ENCODE measurements at places on chromosomes 6 and 20.

DNA sequence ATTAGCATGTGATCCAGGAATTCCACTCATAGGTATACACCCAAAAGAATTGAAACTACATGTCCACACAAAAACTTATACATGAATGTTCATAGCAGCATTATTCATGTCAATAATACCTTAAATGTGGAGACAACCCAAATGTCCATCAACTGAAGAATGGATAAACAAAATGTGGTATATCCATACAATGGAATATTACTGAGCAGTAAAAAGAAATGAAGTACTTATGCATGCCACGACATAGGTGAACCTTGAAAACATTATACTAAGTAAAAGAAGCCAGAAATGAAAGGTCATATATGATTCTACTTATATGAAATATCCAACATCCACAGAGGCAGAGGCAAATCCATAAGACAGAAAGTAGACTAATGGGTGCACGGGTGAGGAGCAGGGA is 159.9 kb downstream of the UNC5CL start:
- no peak for DNase-seq

DNA sequence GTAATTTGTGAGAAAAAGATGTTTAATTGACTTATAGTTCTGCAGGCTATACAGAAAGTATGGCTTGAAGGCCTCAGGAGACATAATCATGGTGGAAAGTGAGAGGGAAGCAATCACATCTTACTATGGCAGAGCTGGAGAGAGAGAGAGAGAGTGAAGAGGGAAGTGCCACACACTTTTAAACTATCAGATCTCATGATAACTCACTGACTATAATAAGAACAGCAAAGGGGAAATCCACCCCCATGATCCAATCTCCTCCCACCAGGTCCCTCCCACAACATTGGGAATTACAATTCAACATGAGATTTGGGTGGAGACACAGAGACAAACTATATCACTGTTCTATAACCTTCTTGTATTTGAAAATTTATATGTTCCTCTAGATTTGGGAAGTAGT is 117.2 kb upstream of the BMP5 start:
- no peak for DNase-seq

DNA sequence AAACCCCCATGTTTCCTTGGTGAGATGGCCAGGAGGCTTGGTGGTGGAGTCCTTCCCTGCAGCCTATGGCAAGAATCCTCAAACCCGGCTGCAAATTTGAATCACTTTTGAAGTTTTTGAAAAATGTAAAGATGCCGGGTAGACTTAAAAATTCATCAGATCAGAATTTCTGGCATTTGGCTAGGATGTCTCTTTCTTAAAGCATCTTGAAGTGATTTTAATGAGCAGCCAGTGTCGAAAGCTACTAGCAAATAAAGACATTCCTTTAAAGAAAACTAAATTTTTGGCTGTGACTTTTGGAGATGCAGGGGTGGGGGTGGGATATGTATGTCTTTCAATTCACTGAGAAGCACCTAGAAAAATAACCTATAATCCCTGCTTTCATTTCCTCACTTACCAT is 25.6 kb upstream of the NOX3 start:
- DNase-seq: no peak

DNA sequence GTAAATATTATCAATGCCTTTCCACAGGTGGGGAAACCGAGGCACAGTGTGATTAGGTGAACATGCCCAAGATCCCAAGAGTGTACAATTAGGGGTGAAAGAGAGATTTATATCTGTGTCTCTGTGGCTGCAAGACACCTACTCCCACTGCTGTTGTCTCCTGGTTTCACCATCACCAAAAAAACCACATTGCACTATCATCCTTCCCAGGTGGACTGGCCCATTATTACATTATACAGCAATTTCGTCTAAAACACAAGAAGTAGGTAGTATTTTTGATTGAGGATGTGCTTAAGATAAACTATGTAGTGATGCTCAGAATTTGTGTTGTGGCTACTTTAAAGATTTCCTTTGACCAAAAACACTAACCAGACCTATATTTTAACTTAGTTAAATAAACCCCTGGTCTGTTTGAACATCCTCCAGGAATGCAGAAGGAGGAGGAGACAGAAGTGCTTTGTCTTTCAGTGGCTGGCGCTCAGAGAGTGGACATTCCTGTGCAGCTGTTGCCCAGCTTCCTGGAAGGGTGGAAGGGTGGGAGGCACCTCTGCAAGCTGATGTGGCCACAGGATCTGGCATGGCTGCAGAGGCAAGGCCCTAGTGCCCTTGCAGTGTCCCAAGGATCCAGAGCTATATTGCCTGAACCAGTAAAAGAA is 23.8 kb downstream of the DCBLD1 start:
- DNase-seq: no peak

- peak; percentile 5 for DNase-seq
Observed at GRCh38 chr6:161273274-161273751, 548 bp downstream of the AGPAT4 start.

DNA sequence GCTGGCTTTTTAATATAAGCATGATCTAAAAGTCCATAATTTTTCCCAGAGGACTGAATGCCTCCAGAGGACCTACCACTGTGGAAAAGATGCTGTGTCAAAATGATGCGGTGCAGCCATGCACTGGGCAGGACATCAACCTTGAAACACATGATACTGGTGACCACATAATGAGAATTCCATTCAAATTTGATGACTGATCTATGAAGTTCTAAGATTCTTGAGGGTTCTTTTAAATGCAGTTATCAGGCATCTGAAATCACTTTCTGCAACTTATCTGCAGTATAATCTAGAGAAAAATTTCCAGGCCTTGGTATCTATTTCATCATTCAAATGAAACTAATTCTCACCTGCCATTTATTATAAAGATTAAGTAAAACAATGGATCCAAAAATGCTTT is 15.0 kb upstream of the MARCKS start:
- no peak for DNase-seq

DNA sequence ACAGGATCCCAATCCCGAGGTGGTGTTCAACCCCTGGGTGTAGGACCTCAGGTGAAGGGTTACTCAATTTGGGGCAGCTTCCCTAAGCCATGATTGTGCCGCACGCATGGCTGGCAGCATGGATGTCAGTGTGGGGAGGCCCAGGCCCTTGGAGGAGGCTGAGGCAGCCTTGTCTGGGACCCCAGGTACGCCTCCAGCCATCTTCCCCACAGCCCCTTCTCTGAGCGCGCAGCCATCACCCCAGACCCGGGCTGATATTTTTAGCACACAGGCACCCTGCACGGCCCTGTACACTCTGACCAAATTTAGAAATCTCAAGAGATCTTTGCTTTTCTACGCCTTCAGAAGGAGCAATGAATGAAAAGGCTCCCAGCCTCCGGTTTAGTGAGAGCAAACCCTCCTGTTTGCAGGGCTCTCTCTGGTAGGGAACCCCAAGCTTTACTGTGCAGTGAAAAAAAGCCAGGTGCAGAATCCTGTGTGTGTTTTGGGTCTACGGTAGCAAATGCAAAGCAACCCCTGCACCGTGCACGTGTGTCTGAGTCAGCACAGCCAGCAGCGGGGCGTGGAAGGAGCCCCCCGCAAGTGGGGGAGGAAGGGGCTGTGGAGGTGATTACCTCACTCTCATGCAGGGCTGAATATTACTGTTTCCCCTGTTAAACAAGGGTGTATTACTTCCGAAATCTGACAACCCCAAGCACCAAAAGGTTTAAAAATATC is 44.3 kb downstream of the CTCFL start:
- no peak for DNase-seq

- DNase-seq: no peak
Observed at GRCh38 chr6:145241721-145242120, 493.6 kb downstream of the EPM2A start.

- DNase-seq: no peak
Observed at GRCh38 chr6:13355999-13356785, 27.9 kb upstream of the TBC1D7 start.

DNA sequence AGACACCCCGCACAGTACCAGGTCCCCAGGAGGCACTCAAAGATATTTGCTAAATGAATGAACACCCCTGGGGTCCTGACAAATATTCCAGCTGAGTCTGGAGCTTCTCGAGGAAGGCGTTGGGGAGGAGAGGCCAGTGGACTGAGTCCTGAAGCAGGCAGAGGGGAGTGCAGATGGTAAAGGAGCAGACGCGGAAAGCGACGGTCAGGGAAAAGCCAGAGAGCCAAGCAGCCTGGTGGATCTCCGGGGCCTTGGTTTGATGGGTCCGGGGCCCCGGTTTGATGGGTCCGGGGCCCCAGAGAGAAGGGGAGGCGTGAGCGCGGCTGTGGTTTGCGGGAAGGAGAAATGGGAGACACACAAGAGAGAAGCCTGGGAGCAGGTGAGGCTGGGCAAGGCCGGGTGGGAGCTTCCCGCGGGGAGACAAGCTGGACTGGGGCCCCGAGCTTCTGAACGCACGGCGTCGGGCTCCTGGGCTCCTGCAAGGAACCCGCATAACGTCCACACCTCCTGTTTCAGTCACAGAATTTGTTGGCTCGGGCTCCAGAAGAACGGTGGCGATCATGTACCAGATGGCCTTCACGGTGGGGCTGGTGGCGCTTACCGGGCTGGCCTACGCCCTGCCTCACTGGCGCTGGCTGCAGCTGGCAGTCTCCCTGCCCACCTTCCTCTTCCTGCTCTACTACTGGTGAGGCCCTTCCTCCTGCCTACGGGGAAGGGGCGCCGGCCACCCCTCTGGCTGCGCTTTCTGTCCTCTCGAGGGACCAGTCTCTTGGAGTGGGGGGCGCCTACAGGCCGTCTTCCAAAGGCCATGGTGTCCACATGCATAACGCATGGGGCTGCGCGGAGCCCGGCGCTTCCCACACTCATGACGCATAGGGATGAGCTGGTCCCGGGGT is 12.1 kb downstream of the SLC22A1 start:
- DNase-seq: no peak

- no peak for DNase-seq
Observed at GRCh38 chr6:3422435-3423070, 34.3 kb downstream of the SLC22A23 start.

DNA sequence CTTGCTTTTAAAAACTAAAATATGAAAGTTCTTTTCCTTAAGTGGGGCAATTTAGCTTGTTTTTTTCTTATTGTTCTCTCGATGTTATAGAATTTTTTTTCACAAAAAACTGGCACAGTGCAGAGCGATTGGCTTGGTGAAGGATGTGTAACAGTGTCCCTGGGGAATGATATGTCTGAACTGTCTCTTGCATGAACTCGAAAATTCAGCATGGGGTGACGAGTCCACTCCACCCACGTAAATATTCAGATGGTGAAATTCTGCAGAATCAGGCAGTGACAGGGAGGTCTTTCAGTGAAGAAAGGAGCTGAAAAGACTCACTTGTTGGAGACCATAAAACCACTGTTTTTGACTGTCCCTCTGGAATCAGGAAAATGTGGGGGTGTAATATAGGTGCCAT is 505.3 kb downstream of the MMUT start:
- no peak for DNase-seq

GRCh38 chr6:44539701-44540355 is 152.3 kb downstream of the CDC5L start:
- no peak for DNase-seq

GRCh38 chr6:26312501-26313397 is 52.2 kb upstream of the BTN3A2 start:
- DNase-seq: peak; percentile 72

GRCh38 chr6:90940812-90941481 is 354.1 kb upstream of the MAP3K7 start:
- no peak for DNase-seq

DNA sequence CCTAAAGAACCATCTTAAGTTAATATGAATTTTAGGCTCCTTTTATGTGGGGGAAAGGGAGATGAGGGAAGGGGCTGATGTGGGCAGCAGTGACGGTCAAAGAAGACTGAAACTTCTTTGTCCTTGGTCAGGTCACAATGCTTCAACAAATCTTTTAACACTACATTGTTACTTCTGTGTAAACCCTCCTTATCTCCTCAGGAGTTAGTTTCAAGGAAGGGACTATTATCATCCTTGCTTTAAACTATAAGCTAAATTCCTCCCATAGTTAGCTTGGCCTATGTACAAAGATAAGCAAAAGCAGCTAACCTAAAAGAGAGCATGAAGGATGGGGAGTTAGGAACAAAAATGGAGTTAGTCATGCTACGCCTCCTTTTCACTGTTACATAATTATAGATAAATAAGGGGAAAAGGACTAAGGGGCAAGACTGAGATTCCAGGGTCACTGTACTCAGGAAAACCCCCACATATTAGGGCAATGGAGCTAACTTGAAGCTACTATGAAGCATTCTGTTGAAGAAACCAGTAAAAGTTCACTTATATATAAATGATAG is 172.7 kb upstream of the RUNX2 start:
- DNase-seq: no peak

GRCh38 chr20:45998337-45998736 is 10.4 kb upstream of the MMP9 start:
- DNase-seq: no peak

DNA sequence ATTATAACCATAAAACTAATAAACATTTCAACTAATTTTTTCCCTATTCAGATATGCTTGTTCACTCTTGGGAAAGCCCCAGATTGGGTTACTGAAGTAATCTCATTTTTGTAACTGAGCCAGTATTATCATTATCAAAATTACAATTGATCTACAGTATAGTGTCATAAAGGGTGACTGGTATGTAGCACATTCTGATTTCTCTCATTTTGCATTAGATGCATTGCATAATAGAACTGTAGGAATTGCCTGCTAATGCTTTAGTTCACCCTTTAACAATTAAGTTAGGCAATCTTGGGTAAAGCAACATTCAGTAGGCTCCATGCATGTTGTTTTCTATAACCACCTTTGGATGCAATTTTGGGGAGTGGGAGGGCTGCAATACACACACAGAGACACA is 150.8 kb upstream of the FLRT3 start:
- no peak for DNase-seq

DNA sequence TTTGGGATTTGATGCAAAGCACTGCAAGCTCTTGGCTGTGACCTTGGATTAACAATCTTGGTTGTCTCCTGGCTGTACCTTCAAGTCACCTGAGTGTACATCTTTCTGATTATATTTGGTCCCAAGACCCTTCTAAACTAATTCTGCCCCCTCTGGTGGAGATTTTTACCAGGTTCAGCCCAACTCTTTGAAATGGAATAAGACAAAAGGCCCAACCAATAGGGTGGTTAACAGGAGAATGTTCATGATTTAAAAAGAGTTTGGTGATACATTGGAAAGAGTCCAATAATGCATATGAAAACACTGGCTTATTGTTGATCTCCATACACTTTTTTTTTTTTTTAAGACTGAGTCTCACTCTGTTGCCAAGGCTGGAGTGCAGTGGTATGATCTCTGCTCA is 77.5 kb upstream of the CD83 start:
- no peak for DNase-seq

- DNase-seq: no peak
Observed at GRCh38 chr6:28809947-28810658, 113.7 kb downstream of the TRIM27 start.

DNA sequence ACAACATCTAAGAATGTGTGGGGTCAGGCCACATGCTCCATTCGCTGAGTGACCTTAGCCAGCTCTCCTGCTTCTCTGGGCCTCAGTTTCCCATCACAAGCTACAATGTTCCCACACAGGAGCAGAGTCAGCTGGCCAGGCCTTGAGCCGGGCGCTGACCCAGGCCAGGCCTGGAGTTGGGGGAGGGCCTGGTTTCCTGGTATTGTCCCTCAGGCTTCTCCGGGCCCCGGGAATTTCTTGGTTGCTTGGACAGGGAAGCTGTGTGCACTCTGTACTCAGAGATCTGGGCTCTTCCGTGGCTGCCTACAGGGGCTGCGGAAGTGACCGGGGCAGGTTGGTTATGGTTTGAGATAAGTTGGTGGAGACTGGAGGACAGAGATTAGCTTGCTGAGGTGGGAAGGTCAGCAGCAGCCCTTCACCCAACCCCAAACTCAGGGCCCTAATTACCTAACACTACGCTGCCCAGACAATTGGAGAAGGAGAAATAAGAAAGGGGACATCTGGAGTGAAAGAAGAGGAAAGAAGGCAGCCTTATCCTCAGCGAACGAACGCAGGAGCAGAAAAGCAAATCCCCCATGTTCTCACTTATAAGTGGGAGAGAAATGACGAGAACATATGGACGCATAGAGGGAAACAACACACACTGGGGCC is 6.2 kb downstream of the TGM2 start:
- no peak for DNase-seq
